ENCODE measurements at places on chromosomes 2 and 18. TPM values are rescaled to one million over a fixed set of nuclear protein-coding genes. Genes with fewer than 3 reads are reported as not detected.
A peak's percentile ranks its signal among the peaks of the same experiment; 100 is the strongest.

- DNase-seq = no peak
Measured at GRCh38 chr2:235804676-235805075, 310.8 kb downstream of the AGAP1 start.

DNA sequence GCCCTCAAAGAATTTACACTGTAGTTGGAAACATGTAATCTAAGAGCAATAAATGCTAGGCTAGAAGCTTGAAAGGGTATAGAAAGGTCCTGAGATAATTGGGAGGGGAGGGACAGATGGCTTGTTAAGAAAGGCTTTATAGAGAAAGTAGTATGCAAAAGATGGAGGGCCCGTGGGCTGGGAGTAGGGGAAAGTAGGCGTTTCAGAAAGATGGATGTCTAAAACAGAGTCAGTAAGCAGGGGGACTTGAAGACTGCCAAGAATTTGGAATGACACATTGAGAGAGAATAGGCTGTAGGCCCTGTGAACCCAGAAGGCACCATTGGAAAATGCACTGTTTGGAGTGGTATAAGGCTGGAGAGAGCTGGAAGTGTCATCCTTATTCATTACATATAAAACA, 822 bp downstream of the PSMG2 start:
- peak; percentile 54 for DNase-seq

- DNase-seq = no peak
Measured at GRCh38 chr2:160268151-160268781, 68.2 kb upstream of the ITGB6 start.

GRCh38 chr2:2757764-2758163, 426.7 kb upstream of the MYT1L start:
- no peak for DNase-seq

DNA sequence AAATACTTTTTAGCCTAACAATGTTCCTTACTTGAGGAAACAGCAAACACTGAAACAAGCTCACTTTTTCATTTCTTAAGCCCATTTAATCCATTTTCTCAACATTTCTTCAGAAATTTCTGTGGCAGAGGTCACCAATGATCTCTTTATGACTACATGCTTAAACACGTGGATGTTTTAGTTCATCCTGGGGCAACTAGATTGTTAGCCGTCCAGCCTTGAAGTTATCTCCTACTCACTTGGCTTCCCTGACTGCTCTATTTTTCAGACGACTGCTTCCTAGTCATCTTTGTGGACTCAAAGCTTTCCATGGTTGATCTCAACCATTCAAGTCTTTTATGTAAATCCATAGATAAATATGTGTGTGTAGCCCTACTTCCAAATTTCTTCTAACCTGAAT, 24.1 kb downstream of the CD302 start:
- DNase-seq = no peak

DNA sequence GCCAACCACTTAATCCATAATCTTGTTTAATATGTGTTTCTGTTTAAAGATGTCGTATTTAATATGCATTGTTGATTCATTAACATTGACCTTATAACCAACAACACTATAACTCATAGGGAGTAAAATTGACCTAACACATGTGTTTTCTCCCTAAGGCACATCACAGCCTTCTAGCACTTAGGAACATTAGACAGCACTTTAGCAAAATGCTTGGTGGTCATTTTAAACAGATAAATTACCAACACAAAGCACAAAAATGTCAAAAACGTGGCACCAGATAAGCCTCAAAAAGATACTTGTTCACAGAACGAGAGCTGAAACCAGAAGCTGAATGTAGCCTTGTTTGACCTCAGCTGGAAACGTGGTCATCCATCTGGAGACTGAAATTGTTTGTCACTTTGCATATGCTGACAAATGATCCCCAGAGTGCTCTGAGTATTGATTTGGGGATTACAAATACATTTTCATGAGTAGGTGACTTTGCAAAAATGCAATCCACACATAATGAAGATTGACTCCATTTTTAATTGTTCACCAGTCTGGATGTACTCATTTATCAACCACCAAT, 139.2 kb downstream of the CCDC102B start:
- DNase-seq = no peak

GRCh38 chr2:45962177-45962921, 310.9 kb downstream of the PRKCE start:
- no peak for DNase-seq

DNA sequence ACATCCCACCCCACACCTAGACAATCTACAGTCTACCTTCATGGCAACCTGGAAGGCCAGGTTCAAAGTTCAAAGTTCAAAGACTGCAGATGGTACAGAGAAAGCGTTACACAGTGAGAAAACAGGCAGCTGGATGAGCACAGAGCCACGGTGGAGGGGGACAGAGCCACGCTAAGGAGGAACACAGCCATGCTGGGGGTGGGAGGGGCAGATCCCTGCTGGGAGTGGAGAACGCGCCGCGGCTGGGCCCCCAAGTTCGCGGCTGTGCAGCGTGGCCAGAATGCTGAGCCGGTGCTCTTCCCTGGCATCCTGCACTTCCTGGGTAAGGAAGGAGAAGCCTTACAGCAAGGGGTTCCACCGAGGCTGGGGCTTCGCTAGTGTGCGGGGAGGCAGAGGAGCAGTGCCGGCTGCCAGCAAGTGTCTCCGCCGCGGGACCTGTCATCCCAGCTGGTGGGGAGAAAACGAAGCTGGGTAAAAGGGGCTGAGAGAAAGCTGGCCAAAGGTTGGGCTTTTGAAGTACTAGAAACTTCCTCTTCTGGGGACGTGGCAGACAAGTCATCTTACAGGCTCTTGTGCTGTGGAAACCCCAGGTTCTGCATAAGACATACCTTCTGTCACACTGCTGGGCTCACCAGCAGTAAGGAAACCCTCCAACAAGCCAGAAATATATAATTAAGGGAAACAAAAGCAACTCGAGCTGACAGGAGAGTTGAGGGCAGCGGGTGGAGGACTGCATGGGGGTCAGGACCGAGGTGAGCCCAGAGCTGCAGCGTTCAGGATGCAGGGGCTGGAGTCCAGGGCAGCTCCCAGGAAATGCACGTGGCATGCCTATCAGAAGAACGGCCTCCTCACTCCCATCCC, 115.5 kb downstream of the HDAC4 start:
- DNase-seq = no peak

- DNase-seq = peak; percentile 1
Measured at GRCh38 chr18:42274488-42275137, 319.6 kb downstream of the PIK3C3 start.

GRCh38 chr18:33316146-33316587, 124.4 kb downstream of the CCDC178 start:
- DNase-seq = no peak

DNA sequence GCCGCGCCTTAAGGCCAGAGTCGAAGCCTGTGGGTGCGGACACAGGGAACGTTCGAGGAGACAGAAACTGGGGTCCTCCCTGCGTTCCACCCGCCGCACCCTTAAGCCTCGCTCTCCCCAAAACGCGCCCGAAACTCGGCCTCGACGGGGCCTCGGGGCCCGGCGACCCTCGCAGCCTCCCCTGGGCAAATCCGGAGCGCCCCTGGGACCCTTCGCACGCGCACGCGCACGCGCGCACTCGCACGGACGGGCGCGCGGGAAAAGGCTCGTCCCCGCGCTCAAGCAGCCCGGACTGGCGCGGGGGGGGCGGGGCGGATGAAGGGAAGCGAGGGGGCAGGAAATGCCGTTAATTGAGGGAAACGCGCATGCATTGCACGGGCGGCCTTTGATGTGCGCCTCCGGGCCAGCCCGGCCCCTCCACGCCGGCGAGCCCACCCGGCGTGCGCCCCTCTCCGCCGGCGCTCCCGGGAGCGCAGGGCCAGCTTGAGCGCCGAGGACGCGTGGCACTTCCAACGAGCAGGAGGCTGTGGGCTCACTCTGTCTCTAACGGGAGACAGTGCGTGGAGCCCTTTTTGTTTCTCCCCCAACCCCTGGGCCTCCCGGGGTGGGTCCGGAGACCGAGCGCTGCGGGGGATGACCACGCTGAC, 5.4 kb upstream of the SALL3 start:
- DNase-seq = no peak

GRCh38 chr18:13616041-13616440, 110.3 kb downstream of the FAM210A start:
- DNase-seq = no peak

DNA sequence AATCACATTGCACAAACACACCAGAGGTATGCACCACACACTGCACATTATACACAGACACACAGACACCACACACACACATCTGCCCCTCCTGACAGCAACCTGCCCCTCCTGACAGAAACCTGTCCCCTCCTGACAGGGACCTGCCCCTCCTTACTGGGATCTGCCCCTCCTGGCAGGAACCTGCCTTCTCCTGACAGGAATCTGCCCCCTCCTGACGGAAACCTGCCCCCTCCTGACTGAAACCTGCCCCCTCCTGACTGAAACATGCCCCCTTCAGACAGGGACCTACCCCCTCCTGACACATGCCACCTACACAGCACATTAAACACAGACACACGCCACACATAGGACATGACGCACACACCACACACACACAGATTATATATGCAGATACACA, 88.9 kb downstream of the PXDN start:
- DNase-seq = no peak

DNA sequence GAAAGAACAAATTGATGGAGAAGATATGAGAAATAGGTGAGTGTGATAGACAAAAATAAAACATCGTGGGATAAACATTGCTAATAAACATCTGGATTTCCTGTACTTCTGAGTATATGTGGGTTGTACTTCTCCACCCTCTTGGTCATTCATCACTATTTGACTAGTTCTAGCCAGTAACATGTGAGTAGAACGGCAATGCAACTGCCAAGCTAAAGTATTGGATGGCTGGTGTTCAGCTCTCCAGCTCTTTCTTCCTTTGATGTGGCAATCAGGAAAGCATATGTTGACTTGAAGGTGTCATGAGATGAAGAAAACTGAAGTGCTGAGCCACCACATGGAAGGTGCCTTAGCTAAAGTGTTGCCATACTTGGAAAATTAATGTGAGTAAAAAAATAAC, 144.9 kb downstream of the SCG2 start:
- no peak for DNase-seq

DNA sequence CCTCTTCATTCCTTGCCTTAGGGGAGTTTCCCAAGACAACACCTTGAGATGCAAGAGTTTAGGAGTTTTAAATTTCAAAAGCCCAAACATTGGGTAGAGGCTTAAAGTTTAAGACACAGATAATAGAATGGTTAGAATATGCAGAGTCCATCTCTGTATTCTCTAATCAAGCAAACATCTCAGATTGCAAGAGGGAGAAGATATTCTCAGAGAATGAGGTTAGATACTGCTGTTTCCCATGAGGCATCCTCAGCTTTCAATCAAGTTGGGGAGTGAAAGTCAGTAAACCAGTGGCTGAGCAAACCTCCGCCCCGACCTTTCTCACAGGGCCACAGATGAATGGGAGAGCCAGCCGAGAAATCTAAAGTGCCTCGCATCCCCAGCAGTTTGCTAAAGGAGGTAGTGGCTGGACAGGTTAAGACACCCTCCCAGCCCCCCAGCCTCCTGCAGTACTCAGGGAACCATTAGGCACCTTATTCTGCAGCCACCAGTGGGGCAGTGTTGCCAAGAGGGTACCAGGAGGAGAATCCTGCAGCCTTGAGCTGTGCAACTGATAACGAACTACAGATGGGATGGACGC, 30.0 kb downstream of the FBXO36 start:
- DNase-seq = no peak

GRCh38 chr2:199219551-199219950, 238.2 kb downstream of the SATB2 start:
- no peak for DNase-seq

DNA sequence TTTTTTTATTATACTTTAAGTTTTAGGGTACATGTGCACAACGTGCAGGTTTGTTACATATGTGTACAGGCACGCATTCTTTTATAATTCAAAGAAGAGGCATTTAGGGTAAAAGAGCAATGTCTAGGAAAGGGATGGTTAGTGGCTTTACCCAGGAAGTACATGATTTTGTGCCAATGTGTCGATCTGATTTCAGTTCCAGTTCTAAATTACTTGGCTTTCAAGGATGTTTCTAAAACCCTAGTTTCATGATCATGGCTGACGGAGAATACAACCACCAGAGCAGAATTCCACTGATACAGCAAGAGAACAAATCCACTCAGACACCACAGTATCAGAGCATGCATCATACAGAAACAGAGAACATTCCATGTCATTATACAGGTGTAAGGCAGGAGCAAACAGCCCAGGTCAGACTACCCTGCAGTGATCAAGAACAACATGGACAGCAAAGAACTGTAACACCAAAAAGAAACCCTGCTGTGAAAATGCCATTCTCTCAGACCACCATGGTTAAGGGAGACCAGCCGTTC, 116.7 kb upstream of the STK17B start:
- DNase-seq = no peak

GRCh38 chr18:59454909-59455727, 96.1 kb upstream of the LMAN1 start:
- no peak for DNase-seq

GRCh38 chr2:138534791-138535190, 33.2 kb downstream of the SPOPL start:
- no peak for DNase-seq

GRCh38 chr2:47867205-47867604, 39.1 kb downstream of the FBXO11 start:
- peak; percentile 25 for DNase-seq

- no peak for DNase-seq
Measured at GRCh38 chr2:34005901-34006300, 406.8 kb upstream of the FAM98A start.

GRCh38 chr18:37270666-37271052, 294.9 kb downstream of the CELF4 start:
- DNase-seq = no peak

DNA sequence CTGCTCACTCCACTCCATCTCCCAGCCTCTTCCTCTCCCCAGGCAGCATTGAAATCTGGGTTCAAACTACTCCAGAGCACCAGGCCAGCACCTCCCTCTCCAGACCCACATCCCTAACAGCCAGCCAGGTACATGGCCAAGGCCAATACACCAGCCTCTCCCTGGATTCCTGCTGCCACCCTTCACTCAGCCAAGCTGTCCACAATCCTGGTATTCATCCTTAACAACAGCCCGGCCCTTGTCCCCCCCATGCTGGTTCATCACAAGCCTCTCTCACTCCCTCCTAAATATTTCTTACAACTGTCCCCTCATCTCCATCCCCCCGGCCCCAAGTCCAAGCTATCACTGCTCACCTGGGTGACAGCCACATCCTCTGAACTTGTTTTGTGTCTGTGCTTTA, 129.9 kb upstream of the HAAO start:
- DNase-seq = no peak

GRCh38 chr2:61529944-61530735, 8.0 kb downstream of the XPO1 start:
- no peak for DNase-seq

The TLX2 gene
- total RNA-seq = not detected

The FHOD3 gene
- 2.5 TPM for total RNA-seq

The INHBB gene
- total RNA-seq = not detected

The TXNDC2 gene
- total RNA-seq = not detected

The ANKMY1 gene
- 69.4 TPM for total RNA-seq

The SERPINB10 gene
- not detected for total RNA-seq

The ANKRD62 gene
- 7.3 TPM for total RNA-seq

The NCL gene
- 895 TPM for total RNA-seq

The UGT1A9 gene
- total RNA-seq = not detected

The KDSR gene
- total RNA-seq = 14.6 TPM

The ARHGEF4 gene
- 1.3 TPM for total RNA-seq

The CBLN2 gene
- total RNA-seq = not detected

The KCNS3 gene
- total RNA-seq = not detected

The PLB1 gene
- not detected for total RNA-seq

The SULT6B1 gene
- not detected for total RNA-seq

The C2orf80 gene
- not detected for total RNA-seq
